Karpas-422 (cell line): ENCODE measurements at places on chromosomes 1 and 21. TPM values are rescaled to one million over a fixed set of nuclear protein-coding genes. Genes with fewer than 3 reads are reported as not detected.

The SUSD4 gene
- total RNA-seq, result 0.34 TPM in 1 of 2 replicates, not detected in the other

The ST6GALNAC3 gene
- total RNA-seq, result 3.3 and 4.8 TPM in 2 replicates

The FCRL2 gene
- total RNA-seq, result 136 and 168 TPM in 2 replicates

The RGSL1 gene
- total RNA-seq, result 0.22 and 0.97 TPM in 2 replicates

The C21orf58 gene
- 13.9 and 31.5 TPM in 2 replicates for total RNA-seq

The PLA2G2A gene
- total RNA-seq, result not detected in 2 replicates

DNA sequence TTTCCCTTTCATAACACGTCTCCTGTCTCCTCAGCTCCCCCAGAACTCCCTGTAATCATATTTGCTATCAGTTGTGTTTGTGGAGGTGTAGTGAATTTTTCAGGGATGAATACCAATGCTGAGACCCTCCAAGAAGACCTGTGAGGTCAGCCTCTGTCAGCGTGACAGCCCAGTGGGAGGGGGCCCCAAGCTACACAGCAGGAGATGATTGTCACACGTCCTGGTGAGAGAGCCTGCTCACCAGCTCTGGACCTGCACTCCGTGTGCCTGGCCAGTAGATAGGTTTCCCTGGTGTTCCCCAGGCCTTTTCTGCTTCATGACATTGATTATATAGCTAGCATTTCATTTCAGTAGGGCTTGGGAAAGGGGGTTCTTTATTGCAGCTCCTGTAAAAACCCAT, 421.5 kb downstream of the KIF26B start:
- DNase-seq, result no peak
- no peaks in the 10 kb centered on the region; the same call in 1 of the 2 replicates for H3K27me3 ChIP-seq
- H3K4me1 ChIP-seq, result peaks cover 18% of the 10 kb centered on the region
- H3K36me3 ChIP-seq, result no peaks in the 10 kb centered on the region

GRCh38 chr21:33101300-33101911, 31.5 kb downstream of the OLIG1 start:
- no peaks in the 10 kb centered on the region for H3K27me3 ChIP-seq
- H3K36me3 ChIP-seq, result no peaks in the 10 kb centered on the region

GRCh38 chr1:17194133-17194475, 10.8 kb upstream of the PADI1 start:
- H3K4me3 ChIP-seq, result no peak overlapping the region
- DNase-seq, result no peak
- H3K36me3 ChIP-seq, result no peaks in the 10 kb centered on the region
- no peaks in the 10 kb centered on the region for H3K27me3 ChIP-seq
- no peak overlapping the region for H3K27ac ChIP-seq

DNA sequence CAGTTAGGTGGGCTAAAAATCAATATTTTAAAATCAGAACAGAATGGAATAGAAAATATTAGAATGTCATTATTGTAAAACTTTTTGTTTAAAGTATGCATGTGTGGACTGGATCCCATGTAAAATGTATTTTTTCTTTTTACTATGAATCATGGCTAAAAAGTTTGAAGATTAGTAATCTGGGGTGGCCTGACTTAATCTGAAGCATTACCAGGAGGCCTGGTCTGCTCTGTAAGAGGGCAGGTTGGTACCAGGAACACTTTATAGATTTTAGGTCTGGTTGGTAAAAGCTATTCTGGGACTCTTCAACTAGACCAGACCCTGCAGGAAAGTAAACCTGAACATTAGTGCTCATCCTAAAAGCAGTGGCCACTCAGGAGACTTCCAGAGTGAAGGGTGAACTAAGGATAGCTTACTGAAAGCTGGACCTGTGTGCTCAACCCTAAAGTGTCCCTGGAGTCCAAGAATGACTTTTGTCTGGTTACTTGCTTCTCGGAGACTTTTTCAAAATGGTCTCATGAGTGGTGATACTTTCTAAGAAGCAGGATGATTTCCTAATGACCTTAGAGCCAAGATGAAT, 16.5 kb downstream of the RGL1 start:
- no peaks in the 10 kb centered on the region for H3K36me3 ChIP-seq
- H3K27me3 ChIP-seq, result no peaks in the 10 kb centered on the region
- no peak overlapping the region for H3K27ac ChIP-seq
- H3K4me1 ChIP-seq, result no peaks in the 10 kb centered on the region
- DNase-seq, result no peak

DNA sequence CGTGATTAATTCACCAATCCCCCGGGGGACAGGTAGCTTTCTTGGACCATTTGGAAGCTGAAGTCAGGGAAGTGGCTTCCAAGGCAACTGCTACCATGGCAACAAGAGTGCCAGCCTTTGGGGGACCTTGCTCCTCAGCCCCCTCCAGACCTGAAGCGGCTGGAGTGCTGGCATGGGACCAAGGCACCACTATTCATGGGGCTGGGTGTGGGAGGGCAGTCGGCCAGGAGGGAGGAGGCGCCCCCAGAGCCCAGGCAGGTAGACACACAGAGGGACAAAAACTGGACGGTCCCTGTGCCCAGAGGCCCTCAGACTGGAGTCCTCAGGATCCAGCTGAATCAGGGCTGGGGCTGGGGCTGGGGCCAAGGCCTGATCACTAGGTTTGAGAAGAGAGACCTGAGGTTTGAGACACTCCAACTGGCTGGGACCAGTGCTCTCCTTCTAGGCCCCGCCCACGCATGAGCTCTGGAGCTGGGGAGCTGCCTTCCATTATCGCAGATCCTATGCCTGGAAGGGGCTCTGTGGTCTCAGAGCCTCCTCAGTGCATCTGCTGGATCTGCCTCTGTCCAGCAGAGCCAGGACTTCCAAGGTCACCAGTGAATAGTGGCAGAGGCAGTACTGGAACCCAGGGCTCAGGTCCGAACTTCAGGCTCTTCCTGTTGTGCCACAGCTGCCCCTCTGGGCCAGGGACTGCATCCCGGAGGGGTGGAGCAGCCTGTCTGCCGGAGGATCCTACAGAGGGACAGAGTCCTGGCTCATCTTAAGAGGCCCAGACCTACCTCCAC, 3.3 kb upstream of the KNCN start:
- H3K36me3 ChIP-seq, result no peaks in the 10 kb centered on the region
- H3K27me3 ChIP-seq, result no peaks in the 10 kb centered on the region
- no peak overlapping the region for H3K27ac ChIP-seq
- no peak for DNase-seq
- peaks cover under 1% of the 10 kb centered on the region; the same call in 1 of the 2 replicates for H3K4me1 ChIP-seq
- no peak overlapping the region for H3K4me3 ChIP-seq

- H3K27ac ChIP-seq, result no peak overlapping the region
- H3K36me3 ChIP-seq, result no peaks in the 10 kb centered on the region
- H3K27me3 ChIP-seq, result no peaks in the 10 kb centered on the region
- no peak for DNase-seq
- no peaks in the 10 kb centered on the region for H3K4me1 ChIP-seq
Observed at GRCh38 chr21:45892156-45892915, 89.2 kb upstream of the COL6A1 start.

GRCh38 chr1:63730211-63730610, 43.6 kb upstream of the ROR1 start:
- no peaks in the 10 kb centered on the region for H3K4me1 ChIP-seq
- no peak for DNase-seq
- H3K36me3 ChIP-seq, result no peaks in the 10 kb centered on the region
- no peak overlapping the region for H3K4me3 ChIP-seq
- H3K27me3 ChIP-seq, result no peaks in the 10 kb centered on the region

DNA sequence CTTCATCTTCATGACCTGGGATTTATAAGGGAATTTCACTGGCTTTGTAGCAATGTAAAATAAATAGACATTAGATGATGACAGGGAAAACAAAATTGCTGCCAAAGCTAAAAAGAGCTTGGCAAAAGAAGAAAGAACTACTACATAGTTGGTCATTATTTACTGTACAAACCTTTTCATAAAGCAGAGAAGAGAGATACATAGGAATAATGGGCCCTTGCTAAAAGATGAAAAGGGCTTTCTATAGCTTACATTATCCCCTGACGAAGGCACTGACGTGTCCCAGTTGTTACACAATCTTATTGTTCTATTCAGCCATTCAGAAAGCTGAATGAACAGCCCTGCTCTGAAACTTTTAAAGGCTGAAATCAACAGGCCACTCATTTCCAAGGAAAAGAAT, 57.1 kb downstream of the ZC3H11B start:
- no peak overlapping the region for H3K27ac ChIP-seq
- H3K4me1 ChIP-seq, result no peaks in the 10 kb centered on the region
- H3K27me3 ChIP-seq, result no peaks in the 10 kb centered on the region
- no peaks in the 10 kb centered on the region for H3K36me3 ChIP-seq

DNA sequence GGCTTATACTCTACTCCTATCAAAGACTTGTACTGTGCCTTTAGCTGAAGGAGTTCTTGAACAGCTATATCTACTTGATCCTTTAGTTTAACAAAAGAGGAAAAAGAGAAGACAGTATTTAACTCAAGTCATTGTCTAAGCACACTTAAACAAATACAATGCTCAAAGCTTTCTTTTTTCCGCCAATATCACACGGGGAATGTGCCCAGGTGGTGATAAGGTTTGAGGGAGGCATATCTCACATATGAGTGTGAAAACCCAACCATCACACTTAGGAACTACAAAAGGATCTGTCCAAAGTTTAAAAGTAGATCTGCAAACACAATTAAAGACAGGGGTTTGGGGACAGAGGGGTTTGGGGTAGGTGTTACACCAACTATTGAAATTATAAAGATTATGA, 59.0 kb upstream of the SLC30A10 start:
- H3K36me3 ChIP-seq, result peaks cover 44% of the 10 kb centered on the region; the same call in 1 of the 2 replicates
- H3K27me3 ChIP-seq, result no peaks in the 10 kb centered on the region
- peaks cover 39% of the 10 kb centered on the region for H3K4me1 ChIP-seq
- no peak overlapping the region for H3K4me3 ChIP-seq
- no peak overlapping the region for H3K27ac ChIP-seq

GRCh38 chr21:45578176-45578801, 36.0 kb upstream of the SLC19A1 start:
- H3K27ac ChIP-seq, result no peak overlapping the region
- no peaks in the 10 kb centered on the region for H3K36me3 ChIP-seq
- no peak for DNase-seq
- no peaks in the 10 kb centered on the region for H3K4me1 ChIP-seq
- no peaks in the 10 kb centered on the region for H3K27me3 ChIP-seq
- H3K4me3 ChIP-seq, result no peak overlapping the region

DNA sequence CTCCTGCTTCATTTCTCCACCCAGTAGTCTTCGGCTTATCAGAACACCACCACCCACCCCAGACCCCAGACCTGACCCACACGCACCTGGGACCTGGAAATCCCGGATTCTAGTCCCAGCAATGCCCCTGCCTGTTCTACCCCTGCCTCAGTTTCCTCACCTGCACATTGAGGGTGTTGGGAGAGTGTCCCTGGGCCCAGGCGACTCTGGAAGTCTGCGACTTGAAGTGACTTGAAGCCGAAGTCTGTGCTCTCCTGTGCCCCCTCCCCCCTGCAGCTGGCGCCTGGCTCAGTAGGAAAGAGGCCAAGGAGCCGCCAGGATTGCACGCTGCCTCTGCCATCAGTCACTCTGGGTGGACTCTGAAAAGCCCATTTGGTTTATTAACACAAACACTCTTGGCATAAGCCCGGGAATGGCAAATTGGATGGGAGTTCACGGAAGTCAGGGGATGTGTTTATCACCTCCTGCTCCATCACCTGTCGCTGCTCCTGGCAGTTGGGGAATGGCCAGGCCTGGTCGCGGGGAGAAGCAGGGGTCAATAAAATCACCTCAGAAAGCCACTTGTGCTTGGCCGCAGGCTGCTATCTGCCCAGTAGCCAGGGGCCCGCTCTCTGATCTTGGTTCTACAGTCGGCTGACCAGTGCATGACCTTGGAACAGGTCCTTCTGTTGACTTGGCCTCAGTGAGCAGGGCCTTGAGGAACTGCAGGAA, 132.7 kb downstream of the ACTL8 start:
- no peaks in the 10 kb centered on the region for H3K36me3 ChIP-seq
- H3K27me3 ChIP-seq, result no peaks in the 10 kb centered on the region
- no peak overlapping the region for H3K4me3 ChIP-seq
- no peak overlapping the region for H3K27ac ChIP-seq
- H3K4me1 ChIP-seq, result no peaks in the 10 kb centered on the region

DNA sequence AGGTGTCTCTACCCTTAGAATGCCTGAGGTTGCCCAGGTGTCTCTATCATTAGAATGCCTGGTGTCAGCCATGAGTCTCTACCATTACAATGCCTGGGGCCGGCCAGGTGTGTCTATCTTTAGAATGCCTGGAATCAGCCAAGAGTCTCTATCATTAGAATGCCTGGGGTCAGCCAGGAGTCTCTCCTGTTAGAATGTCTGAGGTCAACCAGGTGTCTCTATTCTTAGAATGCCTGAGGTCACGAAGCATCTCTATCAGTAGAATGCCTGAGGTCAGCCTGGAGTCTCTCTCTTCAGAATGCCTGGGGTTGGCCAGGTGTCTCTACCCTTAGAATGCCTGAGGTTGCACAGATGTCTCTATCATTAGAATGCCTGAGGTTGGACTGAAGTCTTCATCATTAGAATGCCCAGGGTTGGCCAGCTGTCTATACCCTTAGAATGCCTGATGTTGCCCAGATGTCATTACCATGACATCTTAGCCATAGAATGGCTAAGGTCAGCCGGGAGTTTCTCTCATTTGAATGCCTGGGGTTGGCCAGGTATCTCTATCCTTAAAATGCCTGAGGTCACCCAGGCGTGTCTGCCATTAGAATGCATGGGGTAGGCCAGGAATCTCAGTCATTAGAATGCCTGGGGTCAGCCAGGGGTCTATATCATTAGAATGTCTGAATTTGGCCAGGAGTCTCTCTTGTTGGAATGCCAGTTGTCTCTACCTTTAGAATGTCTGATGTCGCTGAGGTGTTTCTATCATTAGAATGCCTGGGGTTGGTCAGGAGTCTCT, 44.0 kb downstream of the RNF187 start:
- no peaks in the 10 kb centered on the region for H3K4me1 ChIP-seq
- no peak overlapping the region for H3K4me3 ChIP-seq
- no peaks in the 10 kb centered on the region for H3K27me3 ChIP-seq

DNA sequence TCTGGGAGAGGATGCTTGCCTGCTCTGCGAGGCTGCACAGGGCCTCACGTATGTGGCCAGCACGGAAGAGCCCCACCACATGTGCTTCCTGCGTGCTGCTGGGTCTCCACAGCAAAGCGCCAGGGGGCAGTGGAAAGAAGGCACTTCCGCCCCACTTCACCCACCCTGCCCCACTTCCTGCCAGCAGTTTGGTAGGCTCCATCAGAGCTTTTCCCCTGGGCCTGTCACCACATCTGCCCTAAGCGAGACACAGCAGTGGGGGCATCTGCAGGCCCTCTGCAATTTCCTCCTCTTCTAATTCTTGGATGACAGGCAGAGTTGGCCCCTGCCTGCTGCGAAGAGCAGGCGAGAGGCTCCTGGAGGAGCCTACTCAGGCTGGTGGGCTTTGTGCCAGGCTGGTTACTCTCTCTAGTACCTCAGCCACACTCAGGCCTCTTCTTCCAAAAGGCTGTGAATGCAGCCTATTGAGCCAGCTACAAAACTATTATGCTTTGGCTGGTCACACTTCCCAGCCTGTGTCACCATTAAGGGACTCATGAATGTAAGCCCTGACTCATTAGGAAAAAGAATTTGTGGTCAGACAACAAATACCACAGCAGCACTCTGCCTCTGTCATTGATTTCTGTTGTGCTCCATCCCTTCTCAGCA, 25.0 kb downstream of the CD244 start:
- peaks cover 4% of the 10 kb centered on the region; the same call in 1 of the 2 replicates for H3K4me1 ChIP-seq
- no peaks in the 10 kb centered on the region for H3K27me3 ChIP-seq
- peak; percentile 50 for DNase-seq
- no peaks in the 10 kb centered on the region for H3K36me3 ChIP-seq
